ENCODE measurements at places on chromosomes 16 and 17.

DNA sequence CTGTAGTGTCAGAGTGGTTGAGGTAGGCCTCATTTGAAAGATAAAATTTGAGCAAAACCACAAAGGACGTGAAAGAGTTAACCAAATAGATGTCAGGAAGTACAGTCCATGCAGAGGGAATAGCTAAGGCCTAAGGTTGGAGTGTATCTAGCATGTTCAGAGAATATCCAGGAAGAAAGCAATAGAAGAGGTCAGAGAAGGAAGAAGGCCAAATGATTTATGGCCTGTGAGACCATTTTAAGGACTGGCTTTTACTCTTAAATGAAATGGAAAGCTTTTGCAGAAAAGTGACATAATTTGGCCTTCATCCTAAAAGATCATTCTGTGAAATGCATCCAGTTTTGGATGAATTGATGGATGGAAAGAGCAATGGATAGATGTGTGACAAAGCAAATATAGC is 116.5 kb downstream of the NLK start:
- DNase-seq, result no peak

- DNase-seq, result peak; percentile 77
These were observed 46.7 kb downstream of the SCNN1B start for GRCh38 chr16:23348579-23349469.

DNA sequence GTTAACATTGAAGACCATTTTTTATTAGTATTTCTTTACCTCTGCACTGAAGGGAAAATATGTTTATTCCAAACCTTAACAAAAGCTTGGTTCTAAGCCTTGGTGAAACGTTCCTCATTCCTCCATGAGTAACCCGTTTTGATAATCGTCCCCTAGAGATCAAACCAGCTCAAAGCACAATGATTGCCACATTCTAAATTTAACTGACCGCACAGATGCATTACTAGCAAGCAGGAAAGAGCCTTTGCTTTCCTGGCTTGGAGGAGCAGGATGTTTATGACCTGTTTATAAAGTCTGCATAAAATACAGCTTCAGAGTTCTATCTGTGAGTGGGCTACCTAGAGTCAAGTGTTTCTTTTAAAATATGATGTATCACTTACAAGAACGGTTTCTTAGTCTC is 193.8 kb downstream of the TMEM114 start:
- no peak for DNase-seq

GRCh38 chr16:50126183-50126582 is 26.9 kb upstream of the TENT4B start:
- no peak for DNase-seq

GRCh38 chr17:27559506-27560481 is 71.2 kb upstream of the LGALS9 start:
- peak; percentile 61 for DNase-seq
